ENCODE measurements at places on chromosomes 7 and 10.
A peak's percentile ranks its signal among the peaks of the same experiment; 100 is the strongest.

- DNase-seq, result no peak
Measured at GRCh38 chr7:143811-144453, 48.4 kb upstream of the FAM20C start.

GRCh38 chr7:99679400-99680191 lies at the start of gene CYP3A5:
TSS of gene CYP3A5 (minus strand) at chr7:99679996. CDS start at chr7:99679896, 100 bp downstream.
- DNase-seq, result no peak

- DNase-seq, result no peak
Measured at GRCh38 chr7:137790828-137791227, 55.9 kb downstream of the DGKI start.

DNA sequence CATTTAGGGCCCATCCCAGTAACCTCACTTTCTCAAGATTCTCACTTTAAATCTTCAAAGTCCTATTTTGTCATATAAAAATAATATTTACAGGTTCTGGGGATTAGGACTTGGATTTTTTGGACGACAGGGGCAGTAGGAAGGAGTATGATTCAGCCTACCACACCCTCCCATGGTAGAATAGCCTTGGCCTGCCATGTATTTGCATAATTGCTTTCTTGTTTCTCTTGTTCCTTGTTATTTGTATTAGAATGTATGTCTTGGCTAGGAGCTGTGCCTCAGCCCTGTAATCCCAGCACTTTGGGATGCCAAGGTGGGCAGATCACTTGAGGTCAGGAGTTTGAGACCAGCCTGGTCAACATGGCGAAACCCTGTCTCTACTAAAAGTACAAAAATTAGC lies 92.5 kb downstream of the ELAPOR2 start:
- no peak for DNase-seq

DNA sequence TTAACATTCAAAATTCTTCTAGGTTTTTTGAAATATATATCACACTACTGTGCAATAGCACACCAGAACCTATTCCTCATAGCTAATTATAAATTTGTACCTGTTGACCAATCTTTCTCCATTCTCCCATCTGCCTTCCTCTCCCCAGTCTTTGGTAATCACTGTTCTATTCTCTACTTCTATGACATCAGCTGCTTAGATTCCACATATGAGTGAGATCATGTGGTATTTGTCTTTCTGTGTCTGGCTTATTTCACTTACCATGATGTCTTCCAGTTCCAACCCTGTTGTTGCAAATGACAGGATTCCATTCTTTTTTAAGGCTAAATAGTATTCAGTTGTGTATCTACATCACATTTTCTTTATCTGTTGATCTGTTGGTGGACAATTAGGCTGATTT lies 54.4 kb upstream of the CCDC6 start:
- no peak for DNase-seq

- no peak for DNase-seq
Measured at GRCh38 chr10:69890065-69890847, 88.5 kb downstream of the COL13A1 start.

DNA sequence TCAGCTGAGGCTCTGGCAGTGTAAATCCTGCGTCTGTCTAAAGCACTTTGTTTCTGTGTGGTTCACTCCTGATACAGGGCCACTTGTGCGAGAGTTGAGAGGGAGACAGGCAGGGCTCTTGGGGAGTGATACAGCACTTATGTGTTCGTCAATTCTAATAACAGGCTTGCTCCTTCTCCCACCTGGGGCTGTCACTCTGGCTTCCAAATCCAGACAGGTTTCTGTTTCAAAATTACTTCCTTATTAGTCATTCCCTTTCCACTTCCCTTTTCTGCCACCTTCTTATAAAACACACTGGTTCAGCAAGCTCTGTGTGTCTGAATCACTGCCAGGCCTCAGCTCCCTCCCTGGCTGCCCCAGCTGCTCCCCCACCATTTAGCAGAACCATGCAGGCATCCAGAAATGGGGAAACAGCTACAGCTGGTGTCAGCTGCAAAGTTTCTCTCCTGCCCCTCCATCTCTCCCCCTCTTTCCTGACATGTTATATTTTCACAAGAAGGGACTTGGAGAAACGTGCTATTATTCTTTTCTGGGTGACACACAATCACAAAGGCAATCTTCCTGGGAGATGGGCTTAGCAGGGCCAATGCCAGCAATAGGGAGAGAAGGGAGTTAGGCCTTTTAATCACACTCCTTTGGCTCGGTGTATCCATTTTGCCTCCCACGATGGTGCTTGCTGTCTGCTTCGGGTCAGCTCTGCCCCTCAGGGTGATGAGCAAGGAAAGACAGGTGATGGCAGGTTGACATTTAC lies 58.4 kb upstream of the ZNRF2 start:
- no peak for DNase-seq

DNA sequence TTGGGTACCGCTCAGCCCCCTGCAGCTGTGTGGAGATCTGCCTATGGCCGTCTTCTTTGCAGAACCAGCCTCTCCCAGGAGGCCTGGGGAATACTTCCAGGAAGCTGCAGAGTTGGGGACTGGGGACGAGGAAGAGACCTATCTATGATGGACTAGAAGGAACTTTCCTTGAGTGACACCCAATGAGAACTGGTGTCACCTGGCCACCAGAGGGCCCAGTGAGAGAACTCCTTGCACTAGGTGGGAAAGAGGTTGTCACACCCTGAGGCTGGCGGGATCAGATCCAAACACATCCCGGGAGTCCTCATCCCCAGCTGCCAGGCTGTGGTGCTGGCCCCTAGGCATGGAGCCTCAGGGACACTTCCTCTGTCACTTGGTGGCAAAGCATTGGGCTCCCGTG lies 4.9 kb upstream of the GRID2IP start:
- no peak for DNase-seq

GRCh38 chr7:156209087-156209486 lies 396.8 kb upstream of the SHH start:
- no peak for DNase-seq

DNA sequence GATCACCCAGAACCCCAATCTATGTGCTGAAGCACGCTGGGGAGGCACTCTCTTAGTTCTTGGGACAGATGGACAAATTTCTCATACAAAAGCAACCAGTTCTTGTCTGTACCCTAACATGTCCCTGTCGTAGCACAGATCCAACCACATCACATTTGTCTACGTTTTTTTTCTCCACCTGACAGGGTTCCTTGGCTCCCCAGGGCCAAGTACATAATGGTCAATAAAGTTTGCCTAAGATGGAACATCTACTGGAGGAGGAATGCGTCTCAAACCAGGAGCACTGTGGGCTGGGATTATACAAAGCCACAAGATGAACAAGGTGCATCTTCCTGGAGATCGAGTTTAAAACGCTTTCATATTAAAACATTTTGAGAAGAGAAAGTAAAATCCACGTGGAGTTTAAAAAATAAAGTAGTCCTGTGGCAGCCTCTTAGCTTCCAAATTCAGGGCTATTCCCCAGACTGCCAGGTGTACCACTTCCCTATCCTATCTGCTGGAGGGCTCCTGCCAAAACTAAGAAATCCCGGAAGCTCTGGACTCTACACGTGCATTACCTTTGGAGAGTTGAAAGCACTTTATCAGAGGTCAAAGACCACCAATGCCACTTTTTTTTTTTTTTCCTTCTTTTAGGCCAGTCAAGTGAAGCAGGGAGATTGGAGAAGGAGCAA lies 1.4 kb downstream of the TMEM243 start:
- DNase-seq, result no peak

DNA sequence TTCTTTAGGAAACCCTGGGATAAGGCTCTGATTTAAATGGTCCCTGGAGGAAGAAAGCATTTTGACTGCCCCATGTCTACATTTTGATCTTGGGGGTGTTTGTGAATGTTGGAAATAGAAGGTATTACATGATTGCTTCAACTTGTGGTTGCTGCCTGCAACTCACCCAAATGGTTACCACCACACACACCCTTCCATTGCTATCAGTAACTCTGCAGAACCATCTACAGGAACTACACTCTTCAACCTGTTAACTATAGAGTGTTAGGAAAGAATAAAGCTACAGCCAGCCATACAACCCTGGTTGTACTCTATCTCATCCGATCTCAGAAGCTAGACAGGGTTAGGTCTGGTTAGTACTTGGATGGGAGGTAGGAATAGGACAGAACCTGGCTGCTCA lies 71.2 kb downstream of the APBB1IP start:
- DNase-seq, result no peak

DNA sequence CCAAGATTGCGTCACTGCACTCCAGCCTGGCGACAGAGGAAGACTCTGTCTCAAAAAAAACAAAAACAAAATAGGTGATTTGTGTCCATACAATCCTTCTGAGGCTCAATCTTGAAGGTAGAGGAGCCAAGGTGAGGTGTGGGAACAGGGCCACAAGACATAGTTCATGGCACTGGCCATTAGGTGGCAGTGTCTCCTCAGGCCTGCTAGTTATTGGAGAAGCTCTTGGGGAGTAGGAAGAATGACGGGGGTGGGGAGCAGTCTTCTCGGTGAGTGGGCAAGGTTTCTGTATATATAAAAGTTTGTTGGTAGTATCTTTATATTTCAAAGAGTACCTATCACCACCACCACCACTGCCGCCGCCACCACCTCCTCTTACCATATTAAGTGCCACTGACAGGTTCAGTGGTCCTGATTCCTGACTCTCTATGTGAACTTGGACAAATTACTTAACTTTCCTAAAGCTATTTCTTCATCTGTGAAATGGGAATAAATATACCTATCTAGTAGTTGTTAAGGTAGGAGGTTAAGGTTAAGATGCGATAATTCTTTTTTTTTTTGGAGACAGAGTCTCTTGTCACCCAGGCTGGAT lies 24.0 kb downstream of the CCSER2 start:
- no peak for DNase-seq

- DNase-seq, result no peak
Measured at GRCh38 chr10:91642831-91643692, 10.2 kb upstream of the PPP1R3C start.

DNA sequence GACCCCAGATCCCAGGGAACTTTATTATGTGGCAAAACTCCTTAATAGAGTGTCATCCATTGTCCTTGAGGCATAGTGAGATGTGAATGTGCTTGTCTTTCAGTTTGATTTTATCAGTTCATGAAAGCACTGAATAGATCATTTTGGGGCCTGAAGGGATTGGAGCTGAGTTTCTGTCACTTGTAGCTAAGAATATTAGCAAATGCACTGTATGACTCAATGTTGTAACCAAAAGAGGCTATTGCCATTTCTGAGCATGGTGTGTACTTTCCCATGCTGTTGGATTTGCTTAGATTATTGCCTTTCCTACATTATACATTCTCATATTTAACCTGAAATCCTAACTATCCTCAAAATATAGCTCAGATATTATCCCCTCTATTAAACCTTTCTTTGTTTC lies 130.4 kb downstream of the PRKG1 start:
- no peak for DNase-seq

GRCh38 chr10:92747600-92747999 lies 57.8 kb downstream of the HHEX start:
- DNase-seq, result no peak

DNA sequence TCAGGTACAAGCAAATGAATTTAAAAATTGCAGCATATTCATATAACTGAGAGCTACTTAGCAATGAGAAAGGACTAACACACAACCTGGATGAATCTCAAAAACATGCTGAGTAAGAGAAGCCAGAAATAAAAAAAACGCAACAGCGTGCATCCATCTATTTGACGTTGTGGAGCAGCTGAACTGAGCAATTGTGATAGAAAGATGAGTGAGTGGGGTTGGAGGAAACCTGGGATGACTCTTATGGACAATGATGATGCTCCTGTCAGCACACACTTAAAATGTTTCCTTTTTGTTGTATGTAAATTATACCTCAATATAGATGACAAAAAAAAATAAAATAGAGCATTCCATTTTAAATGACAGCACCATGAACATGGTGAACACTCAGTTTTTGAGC lies 36.0 kb upstream of the AKR1E2 start:
- no peak for DNase-seq

DNA sequence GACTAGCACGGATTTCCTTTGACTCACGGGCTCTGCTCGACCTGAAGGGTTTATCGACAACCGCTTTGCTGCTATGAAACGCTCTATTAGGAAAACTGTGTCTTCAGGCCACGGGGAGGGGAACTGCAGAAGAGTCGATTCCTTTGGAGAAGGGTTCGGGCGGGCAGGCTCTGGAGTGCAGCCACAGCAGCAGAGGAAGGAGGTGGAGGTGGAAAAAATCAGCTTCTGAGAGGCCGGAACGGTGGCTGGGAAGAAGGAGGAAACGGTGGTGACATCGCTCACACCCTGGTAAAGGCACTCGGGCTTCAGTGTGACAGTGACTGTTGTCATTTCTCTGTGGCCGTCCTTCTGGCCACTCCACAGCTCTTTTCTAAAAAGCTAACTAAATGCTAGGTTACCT lies 64.6 kb upstream of the MGMT start:
- no peak for DNase-seq

DNA sequence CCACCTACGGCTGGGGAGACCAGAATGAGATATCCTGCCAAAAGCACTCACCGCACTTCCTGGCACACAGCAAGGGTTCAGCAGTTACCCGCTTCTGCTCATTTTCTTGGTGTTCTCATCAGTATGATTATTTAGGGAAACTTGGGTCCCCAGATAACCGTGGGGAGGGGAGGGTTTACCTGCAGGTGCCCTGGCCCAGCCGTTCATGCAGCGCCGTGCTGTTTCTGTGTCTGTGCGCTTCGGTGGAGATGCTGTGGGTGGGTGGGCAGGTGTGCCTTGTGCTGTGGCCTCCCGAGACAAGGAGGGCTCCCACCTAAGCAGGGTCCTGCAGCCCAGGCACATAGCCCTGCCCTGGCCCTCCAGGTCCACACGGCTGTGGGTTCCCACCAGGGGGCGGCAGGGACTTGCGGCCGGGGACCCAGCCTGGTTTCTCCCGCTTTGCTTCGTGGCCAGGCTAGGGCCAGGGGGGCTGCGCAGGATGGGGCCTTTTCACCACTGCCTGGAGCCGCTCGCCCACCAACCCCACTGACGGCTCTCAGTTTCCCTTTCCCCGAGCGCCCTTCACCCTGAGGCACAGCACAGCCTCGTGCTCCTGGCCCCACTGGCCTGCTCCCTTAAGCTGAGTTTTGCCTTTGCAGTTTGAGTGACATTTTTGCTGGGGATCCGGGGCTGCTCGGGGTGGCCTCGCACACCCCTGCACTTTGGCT lies 78.5 kb downstream of the LHPP start:
- no peak for DNase-seq

- DNase-seq, result no peak
Measured at GRCh38 chr7:124674451-124674850, 91.1 kb downstream of the GPR37 start.

GRCh38 chr10:80172896-80173295 lies 32.4 kb downstream of the ANXA11 start:
- DNase-seq, result no peak

GRCh38 chr7:25037325-25037724 lies 57.3 kb upstream of the OSBPL3 start:
- DNase-seq, result no peak

- DNase-seq, result no peak
Measured at GRCh38 chr7:142851919-142852318, 3.0 kb upstream of the EPHB6 start.

- DNase-seq, result peak; percentile 27
Measured at GRCh38 chr10:87761892-87762291, 56.1 kb downstream of the ATAD1 start.

GRCh38 chr10:69486922-69487730 lies 35.9 kb downstream of the TSPAN15 start:
- no peak for DNase-seq

DNA sequence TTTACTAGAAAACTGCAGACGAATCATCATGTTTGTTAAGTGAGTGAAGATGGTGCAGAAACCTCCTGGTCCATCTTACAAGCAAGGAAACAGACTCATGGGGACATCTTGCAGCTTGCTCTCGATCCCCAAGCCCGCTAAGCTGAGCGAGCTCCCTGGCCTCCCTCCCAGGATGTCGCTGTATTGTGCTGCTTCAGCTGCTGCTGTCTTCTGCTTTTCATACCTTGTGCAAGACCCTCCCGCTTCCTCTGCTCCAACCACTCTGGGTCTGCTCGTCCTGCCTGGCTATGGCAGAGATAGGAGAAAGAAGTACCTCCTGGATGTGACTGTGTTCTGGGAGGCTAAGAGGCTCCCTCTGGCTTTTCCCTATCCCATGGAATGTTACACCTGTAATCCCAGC lies 285.2 kb upstream of the FZD8 start:
- no peak for DNase-seq
